ENCODE measurements at places on chromosomes 3 and 15. TPM values are rescaled to one million over a fixed set of nuclear protein-coding genes. Genes with fewer than 3 reads are reported as not detected.

DNA sequence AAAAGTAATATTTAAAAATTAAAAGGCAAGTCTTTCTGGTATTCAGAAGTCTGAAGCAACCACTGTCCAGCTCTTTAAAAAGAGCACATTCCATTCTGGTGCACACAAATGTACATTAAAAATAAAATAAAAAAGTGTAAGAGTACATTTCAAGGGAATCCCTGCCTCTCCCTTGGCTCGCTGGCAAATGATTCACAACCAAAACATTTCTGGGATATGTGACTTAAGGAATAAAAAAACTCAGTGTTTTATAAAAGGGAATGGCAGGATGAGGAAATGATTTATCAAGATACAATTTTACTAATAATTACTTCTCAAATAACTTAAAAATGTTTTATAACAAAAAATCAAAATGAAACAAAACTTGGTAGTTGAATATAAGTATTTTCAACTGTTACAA lies 23.8 kb upstream of the ANXA2 start:
- DNase-seq: no peak

- DNase-seq: no peak
Measured at GRCh38 chr3:144557515-144557914, 585.9 kb downstream of the DIPK2A start.

- DNase-seq: no peak
Measured at GRCh38 chr3:136280961-136281360, 30.8 kb downstream of the PCCB start.

GRCh38 chr3:129747992-129748391 lies 141.5 kb upstream of the PLXND1 start:
- DNase-seq: no peak

DNA sequence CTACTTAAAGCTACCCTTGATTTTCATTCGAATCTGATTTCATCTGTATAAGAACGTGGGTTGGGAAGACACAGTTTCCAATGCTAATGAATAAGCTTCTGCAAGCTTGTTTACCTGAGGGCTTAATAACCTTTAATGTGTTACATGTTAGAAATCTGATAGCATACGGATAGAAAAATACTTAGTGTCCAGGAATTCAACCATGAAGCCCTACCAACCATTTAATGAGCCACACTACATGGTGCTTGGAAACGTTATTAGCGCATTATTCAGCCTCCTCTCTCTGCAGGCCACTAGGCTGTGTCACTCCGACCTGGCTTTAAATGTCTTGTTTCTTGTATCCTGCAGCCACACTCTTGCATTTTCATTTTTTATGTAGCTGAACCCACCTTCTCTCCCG lies 1.6 kb downstream of the FAM81A start:
- DNase-seq: no peak

DNA sequence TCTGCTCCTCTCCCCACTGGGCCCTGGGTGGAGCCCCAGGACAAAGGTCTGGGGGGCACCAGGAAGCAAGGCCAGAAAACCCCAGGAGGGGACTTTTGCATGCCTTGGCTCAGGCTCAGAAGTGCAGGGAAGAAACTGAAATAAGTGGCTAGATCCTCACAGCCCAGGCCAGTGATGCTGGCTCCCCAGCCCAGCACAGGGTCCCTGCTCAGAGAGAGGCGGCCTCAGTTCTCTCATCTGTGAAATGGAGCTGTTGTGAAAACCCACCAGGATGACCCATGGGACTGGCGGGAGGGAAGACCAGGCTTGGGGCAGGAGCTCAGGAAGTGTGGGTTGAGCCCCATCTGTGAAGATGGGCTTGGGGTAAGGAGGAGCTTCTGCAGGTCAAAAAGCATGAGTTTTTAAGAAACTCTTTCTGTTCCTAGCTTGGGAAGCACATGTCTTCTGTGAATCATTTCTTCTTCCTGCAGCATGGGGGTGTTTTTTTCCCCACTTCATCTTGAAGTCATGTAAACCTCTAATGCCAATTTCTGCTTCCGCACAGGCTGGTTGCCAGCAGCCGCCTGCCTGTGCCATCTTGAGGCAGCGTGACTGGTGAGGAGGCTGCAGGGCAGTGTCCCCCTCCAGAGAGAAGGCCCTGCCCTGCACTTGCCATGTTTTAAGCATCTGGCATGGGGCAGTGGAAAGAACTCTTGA lies 118.6 kb downstream of the SMAD6 start:
- peak; percentile 56 for DNase-seq

GRCh38 chr3:3516996-3517395 lies 282.2 kb upstream of the LRRN1 start:
- DNase-seq: no peak

- DNase-seq: no peak
Measured at GRCh38 chr3:169634618-169635236, 28.8 kb downstream of the MECOM start.

DNA sequence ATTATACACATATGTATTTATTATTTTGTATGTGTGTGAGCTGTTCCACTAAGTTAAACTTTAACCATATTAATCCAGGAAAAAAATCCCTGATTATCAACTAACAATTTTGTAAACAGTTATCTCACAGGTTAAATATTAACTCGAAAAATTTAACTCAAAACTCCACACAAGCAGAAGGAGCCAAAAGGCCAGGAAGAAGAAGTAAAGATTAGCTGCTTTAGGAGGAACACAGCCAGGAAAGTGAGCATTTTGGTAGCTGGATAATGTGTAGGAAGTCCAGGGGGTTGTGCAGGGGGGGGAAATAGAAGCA lies 425.0 kb downstream of the TIGIT start:
- DNase-seq: no peak

DNA sequence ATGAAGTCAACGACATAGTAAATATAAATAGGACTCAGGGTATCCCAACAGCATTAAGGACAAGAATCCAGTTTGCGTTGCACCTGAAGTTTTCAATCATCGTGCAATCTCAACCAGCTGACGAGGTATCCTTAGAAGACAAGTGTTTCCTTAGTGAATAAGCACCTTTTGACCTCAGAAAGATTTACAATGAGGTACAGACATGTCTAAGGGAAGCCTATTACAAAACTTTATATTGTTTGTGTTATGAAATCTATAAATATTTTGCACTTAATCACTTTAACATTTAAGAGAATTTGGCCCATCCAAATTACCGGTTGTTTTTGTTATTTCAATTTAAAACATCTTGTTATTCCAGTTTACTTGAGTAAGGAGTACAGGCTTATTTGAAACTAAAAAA lies 64.9 kb upstream of the PRICKLE2 start:
- DNase-seq: no peak

- DNase-seq: no peak
Measured at GRCh38 chr15:92520914-92521623, 127.4 kb downstream of the ST8SIA2 start.

DNA sequence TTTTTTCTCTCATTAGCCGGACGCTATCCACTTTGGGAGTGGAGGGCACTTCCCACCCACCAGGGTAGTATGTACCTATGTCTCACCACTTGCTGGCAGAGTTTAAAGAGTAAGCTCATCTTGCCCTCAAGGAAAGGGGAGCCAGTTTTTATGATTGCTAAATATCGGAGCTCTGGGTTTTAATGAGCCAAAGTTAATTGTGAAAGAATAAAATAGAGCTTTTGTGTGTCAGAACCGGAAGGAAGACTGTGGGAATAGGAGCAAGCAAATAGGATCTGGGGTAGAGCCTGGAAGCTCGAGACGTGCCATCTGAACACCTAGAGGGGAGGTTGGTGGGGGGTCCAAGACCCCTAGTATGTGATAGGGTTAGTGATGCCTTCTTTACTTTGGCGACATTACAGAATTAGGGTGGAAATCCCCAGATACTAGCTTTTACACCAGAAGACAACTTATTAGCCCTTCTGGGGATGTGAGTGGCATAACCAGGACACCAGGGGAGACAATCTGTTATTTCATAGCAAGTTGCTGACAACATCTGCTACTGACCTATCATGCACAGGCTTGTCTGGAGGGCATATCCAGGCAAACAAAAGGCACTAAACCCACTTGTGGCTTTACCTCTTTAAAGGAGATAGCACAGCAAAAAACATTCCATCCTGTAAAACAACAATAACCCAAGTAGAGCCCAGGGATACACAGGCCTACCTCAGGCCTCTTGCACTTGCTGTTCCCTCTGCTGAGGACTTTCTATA lies 333.8 kb downstream of the ZNF621 start:
- no peak for DNase-seq

DNA sequence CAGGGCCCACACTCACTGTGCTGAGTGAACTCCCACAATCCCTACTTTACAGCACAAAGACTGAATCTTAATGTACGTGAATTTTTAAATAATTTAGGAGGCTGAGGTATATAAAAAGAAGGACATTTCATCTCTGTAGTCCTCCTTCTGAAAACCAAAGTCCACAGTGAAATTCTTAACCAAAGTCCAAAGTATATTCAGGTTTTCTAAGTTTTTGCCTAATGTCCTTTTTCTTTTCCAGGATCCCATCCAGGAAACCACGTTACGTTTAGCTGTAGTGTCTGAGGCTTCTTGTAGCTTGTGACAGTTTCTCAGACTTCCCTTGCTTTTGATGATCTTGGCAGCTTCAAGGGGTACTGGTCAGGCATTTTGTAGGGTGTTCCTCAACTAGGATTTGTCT lies 44.5 kb downstream of the SCAP start:
- DNase-seq: no peak

DNA sequence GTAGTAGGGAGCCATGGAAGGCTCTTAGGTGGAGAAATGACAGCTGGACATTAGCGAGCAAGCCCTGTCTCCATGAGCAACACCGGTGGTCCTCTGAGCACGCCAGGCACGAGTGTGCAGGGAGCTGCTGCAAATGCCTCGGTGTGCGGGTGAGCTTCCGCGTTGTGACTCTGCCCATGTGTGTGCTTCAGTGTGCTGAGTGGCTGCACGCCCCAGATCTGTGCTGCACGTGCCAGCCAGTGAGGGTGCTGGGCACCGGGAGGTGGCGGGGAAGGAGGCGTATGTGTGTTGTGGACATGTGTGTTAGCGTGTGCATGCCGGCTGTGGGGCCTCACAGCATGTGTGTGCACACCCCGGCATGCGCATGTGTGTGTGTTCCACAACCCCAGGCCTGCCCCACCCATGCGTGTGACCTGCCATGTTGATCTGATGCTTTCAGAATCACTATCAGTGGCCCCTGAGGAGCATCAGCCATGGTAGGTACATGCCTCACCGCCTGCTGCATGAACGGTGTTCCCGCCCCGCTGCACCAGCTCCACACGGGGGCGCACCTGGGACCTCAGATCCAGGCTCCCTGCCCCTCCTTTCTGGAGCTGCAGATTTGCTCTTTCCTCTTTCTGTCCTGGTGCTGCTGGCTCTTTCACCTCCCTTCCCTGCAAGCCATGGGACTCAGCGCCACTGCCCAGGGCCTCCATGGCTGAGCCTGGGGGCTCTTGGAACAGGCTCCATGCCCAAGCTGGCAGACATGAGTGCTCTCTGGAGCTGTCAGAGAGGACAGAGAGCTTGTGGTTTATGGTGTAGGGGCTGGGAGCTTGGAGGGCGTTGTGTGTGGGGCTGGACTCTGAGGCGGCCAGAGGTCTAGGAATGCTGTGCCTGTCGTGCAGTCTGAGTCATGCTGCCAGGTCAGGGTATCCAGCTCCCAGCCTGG lies 169.4 kb downstream of the TBC1D2B start:
- DNase-seq: peak; percentile 25

DNA sequence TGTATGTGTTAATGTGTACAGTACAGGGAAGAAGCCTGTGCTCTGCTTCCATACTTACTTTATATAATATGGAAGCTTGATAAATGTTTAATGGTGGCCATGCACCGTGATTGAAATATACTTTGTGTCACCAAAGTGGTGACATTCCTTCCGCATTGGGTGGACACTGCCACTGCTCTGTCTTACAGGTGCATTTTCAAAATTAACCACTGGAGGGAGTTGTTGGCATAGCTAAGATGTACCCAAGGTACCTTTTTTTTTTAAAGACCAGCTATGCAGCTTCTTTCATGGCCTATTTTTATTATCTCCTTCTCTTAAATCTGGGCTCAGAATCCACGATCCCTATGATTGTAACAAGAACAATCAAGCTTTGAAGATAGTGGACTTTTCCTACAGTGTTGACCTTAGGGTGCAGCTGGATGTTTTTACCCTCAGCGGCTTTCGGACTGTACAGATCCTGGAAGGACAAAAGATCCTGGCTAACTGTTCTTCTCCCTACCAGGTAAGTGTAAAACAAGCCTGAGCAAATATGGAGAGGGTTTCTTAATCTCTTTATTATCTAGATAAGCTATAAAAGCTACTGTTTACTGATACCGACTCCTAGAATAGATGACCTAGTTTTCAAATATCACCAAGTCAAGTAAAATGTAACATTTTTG lies 21.6 kb upstream of the PAK6 start:
- peak; percentile 58 for DNase-seq

- no peak for DNase-seq
Measured at GRCh38 chr3:53846134-53846850, at the start of the genes CHDH and IL17RB. Gene CHDH (minus strand): TSS chr3:53846419. CDS start chr3:53824008, 22,411 bp downstream. Gene IL17RB (plus strand): TSS chr3:53846568. CDS start chr3:53846589, 21 bp downstream.

DNA sequence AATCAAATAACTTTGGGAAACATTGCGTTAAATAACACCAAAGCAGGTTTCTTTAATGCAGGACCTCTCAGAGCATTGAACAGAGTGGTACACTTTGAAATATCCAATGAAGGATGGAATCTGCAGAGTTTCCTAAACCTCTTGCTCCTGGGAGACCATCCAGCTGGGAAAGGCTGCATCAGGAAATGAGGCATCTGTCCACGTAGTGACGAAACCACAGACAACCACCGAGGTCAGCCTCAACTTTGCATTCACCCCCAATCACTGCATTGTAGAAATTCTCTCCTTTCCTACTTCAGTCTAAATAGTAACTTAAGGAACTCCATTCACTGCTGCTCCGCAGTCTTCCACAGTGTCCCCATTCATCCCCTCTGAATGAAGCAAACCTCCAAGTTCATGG lies 41.5 kb upstream of the CDV3 start:
- DNase-seq: no peak

DNA sequence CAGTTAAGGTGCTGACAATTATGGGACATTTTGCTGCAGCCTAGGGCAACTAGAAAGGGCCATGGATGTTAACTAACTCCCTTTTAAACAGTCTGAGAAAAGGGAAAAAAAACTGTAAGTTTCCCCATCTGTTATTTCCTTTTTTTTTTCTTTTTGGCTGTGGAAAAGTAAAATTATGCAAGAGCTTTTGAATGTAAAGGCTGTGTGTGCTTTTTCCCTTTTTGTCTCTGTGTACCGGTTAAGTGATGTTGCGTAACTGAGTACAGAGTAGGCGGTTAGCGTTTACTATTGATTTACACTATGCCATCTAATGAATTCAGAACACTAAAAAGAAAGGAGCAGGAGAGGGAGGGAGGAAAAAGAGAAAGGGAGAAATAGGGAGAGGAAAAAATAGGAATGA lies 403.6 kb downstream of the TIGIT start:
- no peak for DNase-seq

GRCh38 chr3:134445636-134446035 lies 40.1 kb downstream of the ANAPC13 start:
- peak; percentile 30 for DNase-seq

- no peak for DNase-seq
Measured at GRCh38 chr3:54905261-54905888, 22.5 kb downstream of the LRTM1 start.

- DNase-seq: no peak
Measured at GRCh38 chr3:172659246-172660002, 51.4 kb downstream of the NCEH1 start.

The TRA2B gene
- total RNA-seq: 170 TPM

The GOLGA8M gene
- total RNA-seq: 3.4 TPM

The DUOXA2 gene
- not detected for total RNA-seq

The GAP43 gene
- 1.3 TPM for total RNA-seq

The RETNLB gene
- not detected for total RNA-seq

The VGLL3 gene
- 53.1 TPM for total RNA-seq

The STAG1 gene
- 80.2 TPM for total RNA-seq

Measured in skin of body (tissue), 3 donors.